ENCODE measurements at places on chromosomes 7 and 10.

DNA sequence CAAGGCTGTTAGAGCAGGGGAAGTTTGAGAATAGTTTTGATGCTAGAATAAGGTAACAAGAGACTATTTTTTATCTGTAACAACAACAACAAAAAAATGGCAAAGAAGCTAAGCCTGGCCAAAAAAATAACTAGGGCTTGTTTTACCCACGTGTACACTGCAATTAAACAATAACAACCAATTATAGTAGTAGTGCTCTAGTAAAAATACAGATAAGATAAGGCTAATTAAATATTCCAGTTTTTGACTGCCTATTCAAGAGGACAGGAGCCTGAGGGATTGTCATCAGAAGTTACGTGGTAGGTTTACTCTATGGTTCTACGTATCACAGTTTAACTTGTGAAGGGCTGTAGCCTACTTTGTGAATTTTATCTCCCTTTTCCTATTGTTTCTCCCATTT is 29.2 kb downstream of the PCGF5 start:
- H3K27me3 ChIP-seq = no peaks in the 10 kb centered on the region
- no peak overlapping the region for H3K4me3 ChIP-seq
- peaks cover 8% of the 10 kb centered on the region for H3K36me3 ChIP-seq
- DNase-seq = no peak
- H3K27ac ChIP-seq = no peak overlapping the region
- H3K4me1 ChIP-seq = peaks cover 2% of the 10 kb centered on the region

- H3K36me3 ChIP-seq = no peaks in the 10 kb centered on the region
- H3K4me3 ChIP-seq = no peak overlapping the region
- peaks cover 33% of the 10 kb centered on the region for H3K4me1 ChIP-seq
- no peaks in the 10 kb centered on the region for H3K27me3 ChIP-seq
- no peak overlapping the region for H3K27ac ChIP-seq
- no peak for DNase-seq
These were observed 5.4 kb downstream of the PON2 start for GRCh38 chr7:95429241-95429990.

- no peak overlapping the region for H3K4me3 ChIP-seq
- peaks cover 7% of the 10 kb centered on the region for H3K4me1 ChIP-seq
- H3K27ac ChIP-seq = no peak overlapping the region
- H3K27me3 ChIP-seq = peaks cover 1% of the 10 kb centered on the region
- no peak for DNase-seq
These were observed 33.0 kb upstream of the RET start for GRCh38 chr10:43043773-43044447.

DNA sequence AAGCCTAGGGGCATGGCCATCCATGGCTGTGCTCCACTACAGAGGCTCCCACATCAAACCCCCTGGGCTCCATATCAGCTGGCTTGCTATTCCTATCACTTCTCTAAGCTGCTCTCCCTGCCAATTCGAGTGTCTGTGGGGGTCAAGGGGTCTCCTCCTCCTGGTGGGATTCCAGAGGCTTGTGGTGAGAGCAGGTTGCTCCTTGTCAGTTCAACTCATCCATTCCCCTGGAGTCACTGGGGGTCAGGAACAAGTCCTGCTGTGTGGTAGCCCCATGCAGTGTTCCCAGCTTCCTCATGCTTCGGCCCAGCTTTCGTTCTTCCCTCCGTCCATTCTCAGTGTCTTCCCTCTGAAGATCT is 86.6 kb upstream of the UNC5B start:
- no peak overlapping the region for H3K27ac ChIP-seq
- DNase-seq = no peak
- peaks cover 8% of the 10 kb centered on the region for H3K4me1 ChIP-seq
- H3K27me3 ChIP-seq = peaks cover under 1% of the 10 kb centered on the region
- no peak overlapping the region for H3K4me3 ChIP-seq

GRCh38 chr7:42236976-42237810 is at the start of gene GLI3:
Gene GLI3 (minus strand): TSS chr7:42237209. CDS start chr7:42223253, 13,956 bp downstream.
- no peaks in the 10 kb centered on the region for H3K36me3 ChIP-seq
- DNase-seq = peak; percentile 82
- peak within 1 kb of the TSS; percentile 88 for H3K27ac ChIP-seq
- peaks cover 11% of the 10 kb centered on the region for H3K27me3 ChIP-seq
- H3K4me3 ChIP-seq = peak within 1 kb of the TSS; percentile 97
- H3K4me1 ChIP-seq = peaks cover 21% of the 10 kb centered on the region

DNA sequence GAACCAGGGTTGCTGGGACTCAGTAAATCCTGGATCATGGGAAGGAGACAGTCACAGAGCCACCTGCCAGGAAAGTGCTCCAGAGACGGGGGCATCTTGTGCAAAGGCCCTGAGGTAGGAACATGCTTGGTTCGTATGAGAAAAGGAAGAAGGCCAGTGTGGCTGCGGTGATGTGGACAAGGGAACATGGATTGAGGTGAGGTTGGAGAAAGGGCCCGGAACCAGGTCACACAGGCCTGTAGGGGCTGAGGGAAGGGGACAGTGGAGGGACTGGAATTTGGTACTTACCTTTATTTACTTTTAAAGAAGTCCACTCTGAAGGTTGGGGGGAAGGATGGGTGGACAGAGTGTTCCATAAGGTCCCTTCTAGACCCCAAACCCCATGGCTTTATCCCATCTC is 32.9 kb upstream of the CXCL12 start:
- no peak for DNase-seq
- no peak overlapping the region for H3K4me3 ChIP-seq
- peaks cover 2% of the 10 kb centered on the region for H3K4me1 ChIP-seq
- peaks cover 3% of the 10 kb centered on the region for H3K27me3 ChIP-seq

DNA sequence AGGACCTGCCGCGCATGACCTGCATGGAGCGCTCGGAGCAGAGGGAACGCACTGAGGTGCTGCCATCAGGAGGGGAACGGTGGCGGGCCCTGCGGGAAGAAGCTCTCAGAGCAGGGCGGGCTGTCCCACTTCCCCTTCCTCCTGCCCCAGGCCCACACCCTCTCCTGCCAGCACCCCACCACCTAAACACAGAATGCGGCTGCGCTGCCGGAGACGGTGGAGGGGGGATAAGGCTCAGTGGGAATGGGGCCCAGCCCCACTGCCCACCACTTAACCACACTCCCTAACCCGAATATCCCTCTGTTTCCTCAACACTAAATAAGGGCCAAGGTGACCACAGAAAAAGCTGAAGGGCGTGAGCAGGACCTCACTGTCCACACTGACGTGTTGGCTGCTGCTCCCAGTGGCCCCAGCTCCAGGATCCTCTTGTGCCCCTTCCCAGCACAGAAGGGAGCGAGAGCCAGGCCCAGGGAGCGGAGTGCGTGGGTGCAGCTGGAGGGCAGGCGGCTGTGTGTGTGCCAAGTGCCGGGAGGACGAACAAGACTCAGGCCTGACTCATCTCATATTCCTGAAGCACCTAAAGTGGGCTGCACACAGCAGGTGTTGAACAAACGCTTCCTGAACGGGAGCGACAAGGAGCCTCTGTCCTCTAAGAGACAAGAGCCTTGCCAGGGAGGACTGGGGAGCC is 116.8 kb downstream of the MAD1L1 start:
- H3K4me3 ChIP-seq = no peak overlapping the region
- peaks cover 29% of the 10 kb centered on the region for H3K4me1 ChIP-seq
- peaks cover 21% of the 10 kb centered on the region for H3K27me3 ChIP-seq
- DNase-seq = no peak

DNA sequence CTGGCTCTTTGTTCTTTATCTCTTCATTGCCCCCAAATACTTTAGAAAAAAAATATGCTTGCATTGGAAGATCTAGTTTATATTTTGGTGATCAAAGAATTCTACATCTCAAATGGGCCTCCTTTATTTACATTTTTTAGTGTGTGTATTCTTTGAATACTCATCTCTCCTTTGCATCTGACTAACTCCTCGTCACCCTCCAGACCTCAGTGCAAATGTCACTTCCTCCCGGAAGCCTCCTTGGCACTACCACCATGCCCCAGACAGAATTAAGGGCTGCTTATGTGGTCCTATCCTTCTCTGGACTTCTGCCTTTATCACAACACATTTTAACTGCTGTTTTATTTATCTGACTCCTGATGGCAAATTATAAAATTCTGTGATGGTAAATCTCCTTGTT is 52.0 kb upstream of the PPP1R3C start:
- DNase-seq = no peak
- H3K27me3 ChIP-seq = no peaks in the 10 kb centered on the region
- no peaks in the 10 kb centered on the region for H3K4me1 ChIP-seq
- no peaks in the 10 kb centered on the region for H3K36me3 ChIP-seq

DNA sequence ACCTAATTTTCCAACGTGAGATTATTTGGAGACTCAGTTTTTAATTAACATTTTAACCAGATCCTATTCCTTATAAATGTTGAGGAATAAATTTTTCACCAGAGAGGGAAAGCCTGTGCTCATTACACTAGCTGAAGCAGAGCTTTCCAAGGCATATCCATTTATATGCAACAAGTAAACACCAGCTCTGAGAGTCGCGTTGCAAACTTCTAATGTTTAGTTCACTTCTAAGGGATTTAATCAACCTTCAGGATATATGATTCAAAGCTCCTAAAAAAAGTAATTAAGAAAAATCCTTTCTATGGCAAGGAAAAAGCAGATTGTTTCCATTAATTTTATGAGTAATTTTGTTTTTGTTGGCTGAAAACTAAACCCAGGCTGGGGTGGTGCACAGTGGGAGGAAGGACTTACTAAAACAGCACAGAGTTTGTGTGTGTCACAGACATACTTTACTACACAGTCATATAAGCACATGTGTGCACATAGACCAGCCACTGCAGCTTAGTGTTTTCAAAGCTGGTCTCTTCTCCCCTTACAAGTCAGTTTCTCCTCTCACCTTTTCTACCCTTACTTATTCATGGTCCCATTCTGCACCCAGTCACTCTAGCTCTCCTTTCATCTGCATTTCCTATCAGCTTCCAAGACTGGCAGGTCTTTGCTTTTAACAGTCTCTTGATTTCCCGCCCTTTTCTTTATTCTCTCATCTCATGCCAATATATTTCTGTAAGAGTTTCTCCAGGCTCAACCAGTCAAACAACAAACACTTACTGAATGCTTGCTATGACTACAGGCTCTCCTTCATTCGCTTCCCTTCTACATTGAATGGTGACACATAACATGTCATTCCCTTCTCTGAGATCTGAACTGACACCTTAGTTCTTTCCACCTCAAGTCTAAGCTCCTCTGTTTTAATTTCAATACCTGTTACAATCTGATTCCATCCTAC is 81.1 kb upstream of the FZD1 start:
- no peaks in the 10 kb centered on the region for H3K36me3 ChIP-seq
- no peak overlapping the region for H3K4me3 ChIP-seq
- no peak for DNase-seq

GRCh38 chr7:2853147-2853546 is 9.0 kb upstream of the GNA12 start:
- H3K27me3 ChIP-seq = peaks cover 6% of the 10 kb centered on the region
- H3K27ac ChIP-seq = no peak overlapping the region

GRCh38 chr10:111739125-111739873 is 444.3 kb downstream of the GPAM start:
- no peak overlapping the region for H3K27ac ChIP-seq
- no peak for DNase-seq
- H3K36me3 ChIP-seq = no peaks in the 10 kb centered on the region
- no peaks in the 10 kb centered on the region for H3K27me3 ChIP-seq
- H3K4me1 ChIP-seq = peaks cover 5% of the 10 kb centered on the region

DNA sequence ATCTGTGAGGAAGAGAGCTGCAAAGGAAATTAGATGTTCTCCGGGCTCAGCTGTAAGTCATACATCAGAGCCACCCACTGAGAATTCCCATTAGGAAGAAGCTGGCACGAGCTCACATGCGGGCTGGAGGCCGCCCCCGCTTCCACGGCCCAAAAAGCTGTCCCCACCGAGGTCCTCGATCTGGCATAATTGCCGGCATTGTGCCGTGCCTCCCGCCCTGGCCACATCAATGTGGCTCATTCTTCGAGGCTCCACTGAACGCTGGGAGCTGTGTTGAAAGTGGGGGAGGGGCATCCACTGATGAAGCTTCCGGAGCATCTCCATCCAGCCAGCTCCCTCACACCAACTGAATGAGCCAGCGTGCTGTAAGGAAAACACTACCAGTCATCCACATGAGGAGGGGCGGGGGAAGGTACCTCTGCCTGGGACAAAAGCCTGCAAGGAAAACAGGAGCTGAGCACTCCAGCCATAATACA is 173.1 kb downstream of the PTPRN2 start:
- peaks cover 2% of the 10 kb centered on the region for H3K4me1 ChIP-seq
- H3K36me3 ChIP-seq = peaks cover 16% of the 10 kb centered on the region
- DNase-seq = no peak
- no peak overlapping the region for H3K4me3 ChIP-seq
- H3K27ac ChIP-seq = no peak overlapping the region

- peaks cover 29% of the 10 kb centered on the region for H3K27me3 ChIP-seq
- peaks cover 58% of the 10 kb centered on the region for H3K4me1 ChIP-seq
- peaks cover 71% of the 10 kb centered on the region for H3K36me3 ChIP-seq
- H3K27ac ChIP-seq = peak overlapping the region; percentile 79
These were observed 163.8 kb downstream of the RGS10 start for GRCh38 chr10:119378737-119379067.

DNA sequence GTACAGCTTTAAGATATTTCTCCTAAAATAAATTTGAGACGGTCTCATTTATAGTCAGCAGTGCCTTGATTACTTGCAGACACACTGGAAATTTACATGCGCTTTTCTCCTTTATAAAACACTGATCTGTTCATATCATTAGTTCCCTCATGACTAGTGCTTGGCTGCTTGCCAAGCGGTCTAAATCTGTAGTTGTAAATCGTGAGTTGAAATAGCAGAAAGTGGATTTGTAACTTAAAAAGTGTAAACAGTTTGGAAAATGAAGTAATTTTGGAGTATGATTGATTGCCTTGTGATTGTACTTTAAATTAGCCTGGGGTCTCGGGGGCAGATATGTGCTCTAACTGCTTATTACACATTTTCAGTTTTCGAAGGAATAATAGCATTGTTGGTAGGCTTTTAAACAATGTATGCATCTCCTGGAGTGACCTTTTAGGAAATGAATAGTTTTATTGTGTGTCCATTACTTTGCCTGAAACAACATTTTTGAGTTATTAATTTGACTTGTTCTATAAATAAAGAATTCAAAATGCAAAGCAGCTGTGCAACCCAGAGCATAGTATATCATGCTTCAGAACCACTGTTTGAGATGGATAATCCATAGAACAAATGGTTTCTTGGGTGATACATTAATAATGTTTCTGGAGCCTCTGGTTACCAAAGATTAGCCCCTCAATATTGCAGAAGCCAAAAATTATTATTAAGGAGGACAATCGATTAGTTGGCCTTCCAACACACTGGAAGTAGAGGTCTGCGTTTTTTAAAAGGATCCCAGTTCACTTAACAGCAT is 73.3 kb downstream of the ARID5B start:
- no peak for DNase-seq
- H3K36me3 ChIP-seq = no peaks in the 10 kb centered on the region
- no peaks in the 10 kb centered on the region for H3K4me1 ChIP-seq
- H3K27me3 ChIP-seq = no peaks in the 10 kb centered on the region
- no peak overlapping the region for H3K4me3 ChIP-seq
- no peak overlapping the region for H3K27ac ChIP-seq

DNA sequence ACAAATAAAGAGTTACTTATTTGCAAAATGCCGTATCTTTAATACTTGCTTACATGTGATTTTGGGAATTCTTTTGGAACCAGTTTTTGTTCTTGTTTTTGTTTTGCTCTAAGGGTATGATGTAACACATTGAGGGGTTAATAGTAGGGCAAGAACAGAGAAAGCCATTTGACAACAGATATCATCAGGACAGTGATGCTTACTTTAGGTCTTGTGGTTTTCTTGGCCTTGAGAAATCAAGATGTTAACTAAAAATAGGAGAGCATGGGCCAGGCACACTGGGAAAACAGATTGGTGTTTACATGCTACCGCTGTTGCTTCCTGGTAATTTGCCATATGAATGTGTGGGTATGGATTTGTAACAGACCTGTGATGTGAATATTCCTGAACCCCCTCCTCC is 3.7 kb downstream of the SAMD8 start:
- DNase-seq = no peak
- peaks cover 12% of the 10 kb centered on the region for H3K4me1 ChIP-seq
- H3K27ac ChIP-seq = no peak overlapping the region
- H3K27me3 ChIP-seq = peaks cover 10% of the 10 kb centered on the region

Data from endothelial cell (in vitro differentiated cells).